Ureter (tissue), 1 donor: ENCODE measurements at places on chromosomes 16 and 17.
A peak's percentile ranks its signal among the peaks of the same experiment; 100 is the strongest.

DNA sequence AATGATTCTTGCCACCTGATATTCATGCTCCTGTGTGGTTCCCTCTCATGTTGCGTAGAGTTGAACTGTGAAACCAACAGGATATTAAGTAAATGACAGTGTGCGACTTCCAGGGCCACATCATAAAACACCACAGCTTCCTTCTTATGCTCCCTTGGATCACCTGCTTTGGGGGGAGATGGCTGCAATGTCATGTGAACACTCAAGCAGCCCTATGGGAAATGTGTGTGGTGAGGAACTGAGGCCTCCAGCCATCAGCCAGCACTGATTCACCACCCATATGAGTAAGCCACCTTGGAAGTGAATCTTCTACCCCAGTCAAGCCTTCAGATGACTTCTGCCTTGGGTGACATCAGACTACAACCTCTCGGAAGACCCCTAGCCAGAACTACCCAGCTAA, 427.5 kb downstream of the UTP18 start:
- DNase-seq, result no peak

GRCh38 chr17:79626156-79626890, 15.5 kb upstream of the RBFOX3 start:
- DNase-seq, result peak; percentile 31

- no peak for DNase-seq
These were observed 44.3 kb downstream of the MPRIP start for GRCh38 chr17:17086585-17086984.

- DNase-seq, result no peak
These were observed 472 bp downstream of the GALNS start for GRCh38 chr16:88856122-88856827.

- no peak for DNase-seq
These were observed 40.1 kb downstream of the RANBP10 start for GRCh38 chr16:67766291-67766690.

DNA sequence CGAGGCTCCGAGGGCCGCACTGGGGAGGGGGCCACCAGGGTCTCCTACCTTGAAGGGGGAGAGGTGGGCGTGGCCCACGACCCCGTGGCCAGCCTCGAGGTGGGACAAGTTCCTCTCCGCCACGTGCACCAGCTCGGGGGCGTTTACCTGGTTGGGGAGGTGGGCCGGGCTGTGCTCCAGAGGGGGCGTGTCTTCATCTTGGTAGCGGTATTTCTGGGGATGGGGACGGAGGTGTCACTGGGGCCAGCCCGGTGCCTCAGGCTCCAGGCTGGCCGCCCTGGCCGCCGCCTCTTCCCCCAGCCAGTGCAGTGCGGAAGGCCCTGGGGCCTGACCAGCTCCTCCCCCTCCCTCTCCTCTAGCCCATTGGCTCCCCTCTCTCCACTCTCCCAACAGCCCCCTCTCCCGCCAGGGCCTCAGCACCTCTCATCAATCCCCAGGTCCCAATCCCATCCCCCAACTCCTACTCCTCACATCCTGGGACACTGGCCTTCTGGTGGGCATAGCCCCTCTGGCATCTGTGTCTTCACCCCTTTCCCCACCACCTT, 11.5 kb downstream of the DLG4 start:
- no peak for DNase-seq

DNA sequence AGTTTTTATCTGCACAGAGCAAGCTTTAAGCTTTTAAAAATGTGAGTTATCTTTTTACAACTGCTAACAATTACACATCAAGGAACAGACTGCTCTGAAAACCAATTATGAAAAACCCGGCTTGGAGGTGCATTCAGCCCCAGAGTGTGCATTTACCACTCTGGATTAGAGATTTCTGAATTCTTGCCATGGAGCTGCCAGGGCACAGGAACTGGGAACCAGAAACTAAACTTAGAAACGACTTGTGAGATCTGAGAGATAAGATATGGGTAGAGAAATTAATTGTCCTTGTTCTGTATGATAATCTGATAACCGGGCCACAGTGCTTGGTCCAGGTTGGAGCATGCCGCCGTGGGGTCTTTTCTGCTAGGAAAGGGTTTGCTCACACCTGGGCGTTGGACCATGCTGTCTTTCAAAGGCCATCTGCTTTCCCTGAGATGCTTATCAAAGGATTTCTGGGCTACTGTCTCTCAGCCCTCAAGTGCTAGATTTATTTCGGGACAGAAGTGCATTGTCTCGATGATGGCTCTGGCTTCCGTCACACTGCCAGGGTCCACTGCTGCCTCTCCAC, 210.0 kb downstream of the MAF start:
- DNase-seq, result no peak

DNA sequence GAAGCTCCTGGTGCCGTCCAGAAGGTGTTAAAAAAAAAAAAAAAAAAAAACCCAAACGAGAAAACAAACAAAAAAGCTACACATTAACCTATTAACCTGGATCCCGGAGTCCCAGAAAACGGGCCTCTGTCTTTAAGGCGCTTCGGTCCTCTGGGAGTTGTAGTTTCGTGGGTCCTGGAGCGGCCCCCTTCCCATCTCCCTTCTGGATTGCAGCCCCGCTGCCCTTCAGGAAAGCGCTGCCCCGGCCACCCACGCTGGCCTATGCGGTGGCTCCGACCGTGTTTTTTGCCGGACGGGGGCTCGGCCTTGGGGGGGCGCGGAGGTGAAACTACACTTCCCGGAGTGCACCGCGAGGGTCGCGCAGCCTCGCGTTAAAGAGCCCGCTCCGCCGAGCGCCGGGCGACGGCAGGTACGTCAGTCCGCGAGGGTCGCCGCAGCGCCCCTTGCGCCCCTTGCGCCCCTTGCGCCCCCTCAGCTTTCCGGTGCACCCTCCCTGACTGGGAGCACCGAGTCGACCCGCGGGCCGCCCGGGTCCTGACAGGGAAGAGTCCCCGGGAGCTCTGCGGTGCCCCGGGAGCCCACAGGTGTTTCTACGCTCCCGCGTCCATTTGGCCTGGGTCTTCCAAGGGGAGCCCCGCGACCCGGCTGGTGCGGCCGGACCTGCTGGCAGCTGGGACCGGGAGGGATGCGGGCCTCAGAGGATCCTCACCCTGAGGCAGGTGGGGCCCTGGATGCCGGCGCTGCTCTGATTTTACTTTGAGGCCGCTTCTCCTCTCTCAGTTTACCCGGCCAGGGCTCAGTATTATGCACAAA, at the start of gene FCSK:
Gene FCSK (plus strand): TSS at position 374 of the 813 bp plus-strand sequence. CDS start 8,596 bp downstream, outside the sequence.
- no peak for DNase-seq

DNA sequence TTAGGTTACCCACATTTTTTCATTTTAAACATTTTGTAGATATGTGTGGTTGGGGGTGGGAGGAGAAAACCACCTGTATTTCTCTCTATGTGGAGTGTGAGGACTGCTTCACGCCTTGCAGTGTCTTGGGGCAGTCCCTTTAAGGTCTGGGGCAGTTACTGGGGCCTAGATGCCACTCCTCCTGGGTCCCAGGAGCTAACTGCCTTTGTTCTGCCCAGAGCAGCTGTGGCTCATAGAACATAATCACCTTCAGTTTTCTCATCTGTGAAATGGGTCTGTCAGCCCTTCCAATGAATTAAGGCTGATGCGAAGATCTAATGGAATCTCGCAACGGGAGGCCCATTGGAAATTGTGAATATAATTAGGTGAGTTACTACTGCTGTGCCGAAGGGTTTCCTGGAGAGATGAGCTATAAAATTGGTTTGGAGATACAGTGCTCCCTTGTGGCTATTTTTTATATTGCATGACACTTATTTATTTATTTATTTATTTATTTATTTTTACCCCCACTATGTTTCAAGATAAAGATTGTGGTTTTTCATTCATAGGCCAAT, 22.9 kb downstream of the DHRS7C start:
- no peak for DNase-seq

- no peak for DNase-seq
These were observed 7.6 kb upstream of the CMTR2 start for GRCh38 chr16:71296584-71297340.

- no peak for DNase-seq
These were observed 34.5 kb upstream of the MEOX1 start for GRCh38 chr17:43695970-43696865.

GRCh38 chr16:58837950-58838349, 103.8 kb upstream of the GOT2 start:
- no peak for DNase-seq

- DNase-seq, result peak; percentile 59
These were observed 773 bp downstream of the BLTP2 start for GRCh38 chr17:28643983-28644786.

GRCh38 chr16:89036776-89037175, 56.9 kb upstream of the ACSF3 start:
- no peak for DNase-seq

DNA sequence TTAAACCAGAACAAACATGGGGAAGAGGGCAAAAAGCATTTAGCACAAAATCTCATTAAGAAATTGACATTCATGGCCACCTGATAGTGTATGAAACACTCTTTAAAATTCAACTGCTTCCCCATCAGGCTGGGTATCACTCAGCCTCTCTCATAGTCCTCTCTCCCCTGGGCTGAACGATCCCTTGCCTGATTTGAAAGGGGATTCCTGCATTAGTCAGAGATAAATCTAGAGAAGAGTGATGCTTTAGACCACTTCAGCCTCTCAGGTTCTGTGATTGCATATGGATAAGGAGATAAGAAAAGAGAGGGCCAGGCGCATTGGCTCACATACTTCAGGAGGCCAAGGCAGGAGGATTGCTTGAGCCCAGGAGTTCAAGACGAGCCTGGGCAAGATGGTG, 280.0 kb downstream of the SOX9 start:
- DNase-seq, result no peak

DNA sequence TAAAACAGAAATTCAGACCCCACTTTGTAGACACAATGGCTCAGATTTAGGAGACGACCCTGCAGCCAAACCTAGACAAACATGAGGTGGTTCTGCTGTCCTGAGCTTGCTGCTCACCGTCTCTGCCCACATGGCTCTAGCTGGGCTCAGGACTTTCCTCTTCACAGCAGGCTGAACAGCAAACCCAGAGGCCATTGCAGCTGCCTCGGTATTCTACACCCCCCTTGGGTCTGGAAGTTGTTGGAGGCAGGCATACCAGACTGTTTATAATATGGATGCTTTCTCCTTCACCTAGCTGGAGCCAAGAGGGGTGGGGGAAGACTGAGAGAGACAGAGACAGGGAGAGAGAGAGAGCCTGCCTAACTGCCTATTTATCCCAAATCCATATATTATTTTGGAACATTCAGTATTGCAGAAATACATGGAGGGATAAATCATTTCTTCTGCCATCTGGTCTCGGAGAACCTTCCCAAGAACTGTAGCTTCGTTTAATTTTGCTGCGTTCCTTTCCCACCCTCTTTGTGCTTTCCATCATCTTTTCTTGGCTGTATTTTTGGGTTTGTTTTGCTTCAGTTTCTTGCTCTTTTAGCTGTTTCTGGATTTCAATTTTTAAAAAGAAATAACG, 628.2 kb upstream of the RBFOX1 start:
- no peak for DNase-seq

DNA sequence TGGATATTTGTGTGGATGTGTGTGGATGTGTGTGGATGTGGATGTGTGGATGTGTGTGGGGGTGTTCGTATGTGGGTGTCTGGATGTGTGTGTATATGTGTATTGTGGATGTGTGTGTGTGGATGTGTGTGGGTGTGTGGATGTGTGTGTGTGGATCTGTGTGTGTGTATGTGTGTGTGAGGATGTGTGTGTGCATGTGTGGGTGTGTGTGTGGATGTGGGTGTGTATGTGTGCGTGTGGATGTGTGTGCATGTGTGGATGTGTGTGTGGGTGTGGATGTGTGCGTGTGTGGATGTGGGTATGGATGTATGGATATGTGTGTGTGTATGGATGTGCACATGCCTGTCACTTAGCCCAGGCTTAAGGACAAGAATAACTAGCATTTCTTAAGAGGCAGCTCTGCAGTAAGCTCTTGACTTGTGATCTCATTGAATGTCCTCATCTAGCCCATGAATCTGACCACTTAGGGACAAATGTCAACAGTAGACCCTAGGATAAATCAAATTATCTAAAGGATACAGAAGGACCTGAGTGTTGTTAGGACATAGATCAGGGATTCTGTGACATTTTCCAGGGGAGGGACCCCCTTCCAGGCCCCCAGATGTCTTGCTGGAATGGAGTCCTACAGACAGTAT, 83.5 kb downstream of the BMERB1 start:
- DNase-seq, result no peak

- DNase-seq, result no peak
These were observed 11.9 kb downstream of the BAIAP2 start for GRCh38 chr17:81046770-81047359.

DNA sequence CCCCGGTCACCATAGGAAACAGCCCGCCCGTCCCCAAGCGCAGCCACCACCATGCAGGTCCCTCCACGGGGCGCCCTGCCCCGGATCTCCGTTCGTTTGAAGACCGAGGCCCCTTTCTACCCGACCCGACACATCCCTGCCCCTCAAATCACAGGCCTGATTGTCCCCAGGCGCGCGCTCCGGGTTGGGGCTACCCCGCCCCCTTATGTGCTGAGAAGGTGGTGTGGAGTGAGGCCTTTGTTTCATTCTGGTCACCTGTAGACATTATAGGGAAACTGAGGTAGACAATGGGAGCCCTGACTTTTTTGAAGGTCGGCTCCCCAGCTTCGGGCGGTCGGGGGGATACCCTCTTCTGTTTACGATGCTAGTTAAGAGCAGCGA, 763 bp upstream of the ACTG1 start:
- DNase-seq, result peak; percentile 85
